Amniotic stem cell (primary cell): ENCODE measurements at places on chromosomes 11 and 22.

DNA sequence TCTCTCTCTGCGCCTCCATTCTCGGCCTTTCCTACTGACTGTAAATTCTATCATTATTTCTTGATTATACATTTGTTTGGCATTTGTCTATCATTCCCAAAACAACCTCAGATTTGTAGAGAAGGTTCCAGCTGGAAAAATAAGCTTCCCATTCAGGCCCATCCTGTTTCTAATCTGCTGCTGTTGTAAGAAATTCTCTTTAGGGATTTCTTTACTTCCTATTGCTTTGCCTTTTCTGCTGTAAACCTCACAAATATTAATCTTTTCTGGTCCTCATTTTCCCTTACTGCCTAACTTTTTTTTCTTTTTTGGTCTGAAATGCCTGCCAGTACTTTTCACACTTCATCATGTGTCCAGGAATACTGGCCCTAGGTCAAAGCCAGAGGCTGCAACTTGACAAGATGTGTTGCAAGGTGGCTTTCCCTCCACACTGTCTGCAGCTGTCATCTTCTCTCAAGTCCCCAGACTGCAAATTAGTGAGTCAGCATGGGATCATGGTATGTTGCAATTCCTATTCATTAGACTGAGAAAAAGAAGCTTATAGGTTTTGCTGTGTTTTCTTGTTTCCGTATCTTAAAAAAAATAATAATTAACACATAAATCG lies 858.7 kb upstream of the CHORDC1 start:
- no peak for DNase-seq

DNA sequence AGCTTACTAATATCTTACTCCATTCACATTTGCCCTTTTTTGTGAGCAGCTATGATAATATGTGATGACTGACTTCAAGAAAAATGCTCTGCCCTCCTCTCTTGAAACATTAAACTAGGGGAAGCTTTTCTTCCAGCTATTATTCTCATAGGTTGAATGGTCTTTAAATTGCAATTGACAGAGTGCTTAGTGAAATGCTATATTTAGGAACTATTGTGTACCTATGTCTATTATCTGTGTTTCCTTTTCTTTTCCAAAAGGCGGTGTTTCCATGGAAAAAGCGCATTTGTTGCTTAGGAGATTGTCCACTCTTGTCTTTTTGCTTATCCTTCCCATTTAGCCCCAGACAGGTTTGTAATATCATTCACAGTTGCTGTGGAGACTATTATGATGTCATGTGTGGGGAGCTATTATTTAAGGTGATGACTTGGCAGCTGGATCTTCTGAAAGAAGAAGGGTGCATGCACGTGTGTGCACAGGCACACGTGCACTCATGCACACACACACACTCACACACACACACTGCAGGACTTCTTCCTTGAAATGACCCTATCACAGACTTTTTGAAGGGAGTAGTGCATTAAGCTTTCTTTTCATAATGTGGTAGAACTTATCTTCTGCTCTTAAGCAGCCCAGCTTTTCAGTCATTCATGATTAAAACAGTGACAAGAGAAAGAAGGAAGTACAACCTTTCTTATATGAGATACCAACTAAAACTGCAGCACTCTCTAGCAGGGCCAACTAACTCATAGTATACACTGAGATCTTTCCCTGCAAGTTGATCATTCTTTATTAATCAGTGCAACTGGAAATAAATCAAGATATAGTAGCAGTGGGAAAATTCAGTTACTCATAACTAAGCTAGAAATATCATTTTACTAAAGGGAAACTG lies 340.8 kb upstream of the MTNR1B start:
- DNase-seq = no peak

DNA sequence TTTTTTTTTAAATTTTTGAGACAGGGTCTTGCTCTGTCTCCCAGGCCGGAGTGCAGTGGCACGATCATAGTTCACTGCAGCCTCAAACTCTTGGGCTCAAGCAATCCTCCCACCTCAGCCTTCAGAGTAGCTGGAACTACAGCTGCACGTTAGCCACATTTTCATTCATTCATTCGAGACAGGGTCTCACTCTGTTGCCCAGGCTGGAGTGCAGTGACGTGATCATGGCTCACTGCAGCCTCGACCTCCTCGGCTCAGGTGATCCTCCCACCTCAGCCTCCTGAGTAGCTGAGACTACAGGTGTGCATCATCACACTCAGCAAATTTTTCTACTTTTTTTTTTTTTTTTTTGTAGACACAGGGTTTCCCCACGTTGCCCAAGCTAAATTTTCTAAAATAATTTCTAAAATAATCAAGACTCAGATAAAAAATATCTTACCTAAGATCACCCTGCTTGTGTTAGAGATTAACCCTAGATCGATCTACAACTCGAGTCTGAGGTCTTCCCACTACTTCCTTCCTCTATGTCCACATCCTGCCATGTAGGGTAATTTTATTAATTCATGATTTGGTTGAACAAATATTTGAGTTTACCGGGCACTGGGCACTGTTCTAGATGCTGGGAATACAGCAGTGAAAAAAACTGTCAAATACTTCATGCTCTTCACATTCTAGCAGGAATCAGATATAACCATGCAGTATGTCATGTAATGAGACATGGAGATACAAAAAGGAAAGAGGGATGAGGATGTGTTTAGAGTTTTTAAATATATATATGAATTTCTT lies 15.1 kb downstream of the EIF4G2 start:
- DNase-seq = no peak

GRCh38 chr11:67053896-67054329 lies 2.7 kb upstream of the RHOD start:
- no peak for DNase-seq

- no peak for DNase-seq
These were observed 47.7 kb downstream of the BBOX1 start for GRCh38 chr11:27088353-27088752.

- DNase-seq = no peak
These were observed 3.4 kb downstream of the ACCSL start for GRCh38 chr11:44051171-44051570.

- no peak for DNase-seq
These were observed 37.6 kb downstream of the SYT13 start for GRCh38 chr11:45248501-45249011.

DNA sequence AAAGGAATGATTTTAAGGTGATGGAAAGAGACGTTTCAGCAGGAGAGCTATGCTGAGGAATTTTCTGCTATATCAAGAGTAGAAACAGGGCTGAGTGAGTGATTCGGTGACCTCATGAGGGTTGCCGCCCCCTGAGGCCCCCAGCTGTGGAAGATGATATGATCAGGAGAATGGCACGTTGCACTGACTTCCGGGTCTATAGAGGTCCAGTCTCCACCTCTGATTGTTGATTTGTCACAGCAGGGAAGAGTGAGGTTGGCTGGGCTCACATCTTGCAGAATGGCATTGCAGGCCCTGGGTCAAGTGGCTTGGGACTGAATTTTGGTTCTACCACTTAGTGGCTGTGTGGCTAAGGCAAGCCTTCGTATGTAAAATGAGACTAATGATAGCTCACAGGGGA lies 205.1 kb downstream of the SNX19 start:
- DNase-seq = no peak

DNA sequence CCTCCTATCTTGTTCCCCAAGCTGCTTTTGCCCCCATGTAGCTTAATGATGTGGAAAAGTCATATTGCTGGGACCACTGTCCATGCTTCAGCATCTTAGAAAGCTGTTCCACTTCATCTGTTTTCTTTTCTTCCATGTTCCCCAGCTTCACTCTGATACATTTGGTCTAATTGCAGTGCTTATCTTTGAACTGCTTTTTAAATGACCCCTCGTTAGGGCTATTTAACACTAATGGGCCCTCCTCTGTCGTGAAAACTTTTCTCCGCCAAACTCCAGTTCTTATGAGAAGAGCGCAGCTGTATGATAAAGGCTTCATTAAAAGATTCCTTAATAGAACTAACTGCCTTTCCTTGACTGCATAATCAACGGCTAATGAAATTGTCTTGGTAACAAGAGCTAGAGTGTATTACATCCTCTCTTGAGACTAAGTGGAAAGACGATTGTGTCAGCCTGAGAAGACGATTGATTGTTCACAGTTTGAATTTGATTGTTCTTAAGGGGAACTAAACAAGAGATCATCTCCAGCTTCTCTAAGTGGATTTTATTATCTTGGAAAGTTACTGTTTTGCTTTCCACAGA lies 165.0 kb upstream of the MTNR1B start:
- no peak for DNase-seq

- DNase-seq = no peak
These were observed 324.2 kb downstream of the DCDC1 start for GRCh38 chr11:31045335-31045734.

- DNase-seq = no peak
These were observed 17.2 kb upstream of the OR5B21 start for GRCh38 chr11:58525037-58525614.

GRCh38 chr22:48072777-48073176 lies 1310.3 kb downstream of the TBC1D22A start:
- no peak for DNase-seq

- no peak for DNase-seq
These were observed 199.5 kb downstream of the TTC28 start for GRCh38 chr22:28480000-28480715.

- DNase-seq = peak; percentile 80
These were observed 26.8 kb downstream of the RPL3 start for GRCh38 chr22:39292561-39293074.

GRCh38 chr11:64245401-64245796 lies 1.3 kb downstream of the PPP1R14B start:
- DNase-seq = no peak

DNA sequence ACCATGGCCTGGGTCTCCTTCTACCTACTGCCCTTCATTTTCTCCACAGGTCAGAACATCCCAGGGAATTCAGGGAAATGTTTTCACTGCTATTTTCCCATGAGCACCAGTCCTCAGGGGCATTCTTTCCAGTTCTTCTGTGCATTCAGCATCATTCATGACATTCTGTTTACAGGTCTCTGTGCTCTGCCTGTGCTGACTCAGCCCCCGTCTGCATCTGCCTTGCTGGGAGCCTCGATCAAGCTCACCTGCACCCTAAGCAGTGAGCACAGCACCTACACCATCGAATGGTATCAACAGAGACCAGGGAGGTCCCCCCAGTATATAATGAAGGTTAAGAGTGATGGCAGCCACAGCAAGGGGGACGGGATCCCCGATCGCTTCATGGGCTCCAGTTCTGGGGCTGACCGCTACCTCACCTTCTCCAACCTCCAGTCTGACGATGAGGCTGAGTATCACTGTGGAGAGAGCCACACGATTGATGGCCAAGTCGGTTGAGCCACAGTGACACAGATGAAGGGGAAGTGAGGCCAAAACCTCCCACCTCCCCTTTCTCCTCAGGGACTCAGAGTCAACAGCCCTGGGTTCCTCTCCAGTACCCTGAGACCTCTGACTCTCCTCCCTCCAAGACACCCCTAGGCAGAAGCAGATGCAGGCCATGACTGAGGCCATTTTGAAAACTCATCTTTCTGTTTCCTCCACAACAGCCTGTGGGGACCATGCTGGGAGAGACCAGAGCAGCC lies 15.9 kb upstream of the IGLL5 start:
- no peak for DNase-seq

DNA sequence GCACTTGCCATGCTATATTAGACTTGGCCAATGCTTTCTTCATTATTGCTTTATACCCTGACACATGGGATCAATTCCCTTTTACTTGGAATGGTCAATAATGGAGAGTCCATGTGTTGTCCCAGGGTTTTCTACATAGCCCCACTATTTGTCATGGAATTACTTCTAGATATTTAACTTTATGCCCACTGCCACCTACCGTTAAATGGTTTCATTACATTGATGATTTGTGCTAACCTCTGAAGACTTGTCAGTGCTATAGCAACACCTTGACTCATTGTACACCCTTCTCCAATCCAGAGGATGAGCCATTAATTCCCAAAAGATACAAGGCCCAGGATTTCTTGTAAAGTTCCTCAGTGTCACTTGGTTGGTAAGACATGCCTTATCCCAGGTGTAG lies 31.4 kb upstream of the SLC22A25 start:
- DNase-seq = no peak

DNA sequence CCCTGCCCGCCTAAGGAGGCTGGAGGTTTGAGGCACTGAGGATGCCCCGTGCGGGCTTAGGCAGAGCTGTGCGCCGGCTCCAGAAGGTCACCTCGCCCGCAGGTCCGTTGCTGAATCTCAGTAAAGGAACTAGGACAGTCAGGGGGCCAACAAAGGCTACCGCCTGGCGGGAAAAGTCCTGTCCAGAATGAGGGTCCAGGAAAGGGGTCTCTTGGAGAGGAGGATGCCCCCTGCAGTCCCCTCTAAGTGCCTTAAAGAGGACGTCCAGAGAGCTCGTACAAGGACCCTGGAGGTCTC lies 548 bp downstream of the PVALB start:
- DNase-seq = no peak

GRCh38 chr11:2701230-2701629 lies 1.4 kb upstream of the KCNQ1OT1 start:
- no peak for DNase-seq

- no peak for DNase-seq
These were observed 136.0 kb downstream of the SWAP70 start for GRCh38 chr11:9799886-9800285.

DNA sequence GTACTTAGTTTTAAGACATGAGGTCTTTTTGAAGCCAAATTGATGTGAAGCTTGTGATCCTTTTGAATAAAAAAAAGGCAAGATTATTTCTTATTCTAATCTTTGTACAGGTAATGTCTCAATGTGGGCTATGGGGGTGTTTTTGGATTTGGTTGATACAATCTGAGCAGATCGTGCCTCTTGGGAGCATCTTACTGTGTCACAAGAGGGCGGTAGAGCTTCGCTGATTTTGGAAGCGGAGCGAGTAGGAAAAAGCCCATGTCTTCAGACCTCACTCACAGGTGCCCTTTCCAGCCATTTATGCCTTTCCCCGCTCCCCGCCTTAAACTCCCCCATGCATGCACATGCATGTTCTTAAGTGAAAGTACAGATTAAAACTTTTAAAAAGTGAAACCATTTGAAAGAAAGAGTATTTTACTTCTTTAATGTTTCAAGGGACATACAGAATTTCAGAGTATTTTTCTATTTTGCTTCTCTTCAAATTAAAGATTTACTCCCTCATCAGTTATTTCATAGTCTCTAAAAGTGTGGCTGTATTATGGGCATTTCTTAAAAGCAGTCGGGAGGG lies 18.8 kb downstream of the DDX25 start:
- peak; percentile 12 for DNase-seq

- DNase-seq = no peak
These were observed 17.4 kb downstream of the TUB start for GRCh38 chr11:8098361-8098760.

- DNase-seq = no peak
These were observed 47.6 kb downstream of the CACNA1I start for GRCh38 chr22:39617970-39618757.

GRCh38 chr22:19710769-19711106 lies 3.6 kb upstream of the SEPTIN5 start:
- DNase-seq = no peak

- no peak for DNase-seq
These were observed 14.0 kb downstream of the CELF1 start for GRCh38 chr11:47538741-47539565.

DNA sequence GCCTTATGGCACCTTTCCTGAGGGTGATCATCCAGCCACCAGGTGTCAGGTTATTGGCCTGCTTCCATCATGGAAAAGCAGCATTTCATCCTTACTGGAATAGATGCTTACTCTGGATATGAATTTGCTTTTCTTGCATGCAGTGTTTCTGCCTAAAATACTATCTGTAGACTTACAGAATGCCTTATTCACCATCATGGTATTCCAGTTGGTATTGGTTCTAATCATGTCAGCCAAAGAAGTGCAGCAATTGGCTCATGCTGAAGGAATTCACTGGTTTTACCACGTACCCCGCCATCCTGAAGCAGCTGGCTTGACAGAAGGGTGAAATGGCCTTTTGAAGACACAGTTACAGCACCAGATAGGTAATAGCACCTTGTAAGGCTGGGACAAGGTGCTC lies 194.2 kb downstream of the AASDHPPT start:
- DNase-seq = no peak

- DNase-seq = no peak
These were observed 71.2 kb downstream of the PDHX start for GRCh38 chr11:34987617-34988016.
